Stimulated activated CD4-positive, alpha-beta T cell treated with anti-CD3 and anti-CD28 coated beads, Interleukin-2, amount 100 ng/mL, for 4 hours (primary cell): ENCODE measurements at places on chromosomes 11 and 22.

- no peak for DNase-seq
These were observed 109.3 kb downstream of the FBXO7 start for GRCh38 chr22:32583921-32584335.

DNA sequence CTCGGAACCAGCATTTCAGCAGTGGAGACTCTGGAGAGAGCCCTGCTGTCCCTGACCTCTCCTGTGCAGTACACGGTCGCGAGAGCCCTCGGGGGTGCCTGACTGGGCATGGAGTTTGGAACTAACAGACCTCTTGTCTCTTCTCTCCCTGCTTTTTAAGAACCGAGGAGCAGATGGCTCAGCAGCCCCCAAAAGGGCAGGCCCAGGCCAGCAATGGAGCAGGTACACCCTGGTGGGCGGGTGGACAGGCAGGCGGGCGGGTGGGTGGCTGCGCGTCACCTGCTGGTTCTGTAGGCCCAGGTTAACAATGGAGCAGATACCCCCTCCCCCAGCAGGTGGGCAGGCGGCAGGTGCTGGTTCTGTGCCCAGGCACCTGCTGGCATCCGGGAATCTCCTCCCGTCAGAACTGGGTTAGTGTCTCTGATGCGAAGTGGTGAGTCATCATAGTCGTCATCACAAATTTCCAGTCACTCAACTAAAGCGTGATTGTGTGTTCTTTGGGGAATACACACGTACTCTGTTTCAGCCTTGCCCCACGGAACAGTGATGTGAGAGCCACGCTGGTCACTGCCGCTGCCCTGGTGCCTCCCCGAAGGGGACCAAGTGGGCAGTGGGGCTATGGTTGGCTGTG, 41.1 kb downstream of the GRAMD4 start:
- DNase-seq: peak; percentile 59

GRCh38 chr11:4393858-4394223, 339 bp upstream of the TRIM21 start:
- DNase-seq: no peak

DNA sequence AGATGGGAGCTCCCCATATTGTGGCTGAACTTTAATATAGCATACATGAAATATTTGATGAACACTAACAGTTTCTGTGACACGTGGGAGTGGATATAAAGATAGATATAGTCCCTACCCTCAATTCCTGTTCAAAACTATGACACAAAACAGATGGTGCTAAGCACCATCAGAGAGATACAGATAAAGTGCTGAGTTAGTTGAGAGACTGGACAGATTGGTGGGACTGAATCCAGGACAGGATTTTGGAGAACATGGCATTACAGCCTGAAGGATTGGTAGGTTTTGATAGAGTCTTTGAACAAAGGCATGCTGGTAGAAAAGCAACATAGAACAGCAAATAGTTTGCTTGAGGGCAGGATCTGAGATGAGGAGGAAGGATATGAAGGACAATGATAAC, 215.1 kb upstream of the SORL1-AS1 start:
- DNase-seq: no peak

DNA sequence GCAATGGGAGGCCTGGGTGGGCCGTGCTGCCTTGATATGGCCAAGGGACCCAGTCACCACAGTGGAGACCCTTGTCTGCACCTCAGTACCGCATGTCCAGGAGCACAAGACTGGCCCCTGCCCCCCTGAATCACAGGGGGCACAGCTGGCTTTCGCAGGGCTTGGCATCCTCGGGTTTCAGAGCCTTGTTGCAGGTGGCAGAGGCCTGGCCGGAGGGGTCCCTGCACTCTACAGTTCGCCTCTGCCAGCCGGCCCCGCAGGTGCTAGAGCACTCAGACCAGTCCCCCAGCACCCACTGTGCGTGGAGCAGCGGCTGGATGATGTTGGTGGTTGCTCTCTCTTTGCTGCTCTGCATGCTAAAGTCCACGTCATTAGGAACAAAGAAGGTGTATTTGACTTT, 23.0 kb downstream of the ADAMTS8 start:
- no peak for DNase-seq

DNA sequence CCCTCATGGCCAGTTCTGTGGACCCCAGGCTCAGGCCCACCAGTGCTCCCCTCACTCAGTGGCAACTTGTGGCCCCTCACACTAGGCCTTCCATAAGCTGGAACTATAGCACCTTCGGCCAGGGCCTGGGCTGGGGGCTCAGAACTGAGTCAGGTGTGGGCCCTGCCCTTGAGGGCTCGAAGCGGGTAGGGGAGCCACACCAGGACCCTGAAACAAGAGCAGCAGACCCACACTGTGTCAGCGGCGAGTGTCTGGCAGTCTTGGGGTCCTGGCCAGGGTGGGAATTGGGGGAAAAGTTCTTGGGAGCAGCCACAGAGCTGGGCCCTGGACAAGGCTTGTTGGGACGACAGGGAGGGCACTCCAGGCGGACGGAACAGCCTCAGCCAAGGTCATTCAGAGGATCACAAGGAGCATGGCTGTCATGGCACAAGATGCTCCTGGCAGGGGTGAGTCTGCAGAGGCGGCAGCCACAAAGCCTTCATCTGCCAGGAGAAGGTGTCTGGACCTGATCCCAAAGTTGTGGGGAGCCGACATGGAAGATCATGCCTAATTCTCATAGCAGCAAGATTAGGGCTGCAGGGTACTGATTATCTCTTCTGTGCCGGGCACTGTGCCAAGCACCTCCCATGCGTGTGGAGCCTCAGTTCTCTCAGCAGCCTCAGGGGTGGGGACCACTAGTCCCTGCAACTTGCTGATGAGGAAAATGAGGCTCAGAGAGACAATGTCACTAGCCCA, 50.7 kb downstream of the SHISAL1 start:
- no peak for DNase-seq

DNA sequence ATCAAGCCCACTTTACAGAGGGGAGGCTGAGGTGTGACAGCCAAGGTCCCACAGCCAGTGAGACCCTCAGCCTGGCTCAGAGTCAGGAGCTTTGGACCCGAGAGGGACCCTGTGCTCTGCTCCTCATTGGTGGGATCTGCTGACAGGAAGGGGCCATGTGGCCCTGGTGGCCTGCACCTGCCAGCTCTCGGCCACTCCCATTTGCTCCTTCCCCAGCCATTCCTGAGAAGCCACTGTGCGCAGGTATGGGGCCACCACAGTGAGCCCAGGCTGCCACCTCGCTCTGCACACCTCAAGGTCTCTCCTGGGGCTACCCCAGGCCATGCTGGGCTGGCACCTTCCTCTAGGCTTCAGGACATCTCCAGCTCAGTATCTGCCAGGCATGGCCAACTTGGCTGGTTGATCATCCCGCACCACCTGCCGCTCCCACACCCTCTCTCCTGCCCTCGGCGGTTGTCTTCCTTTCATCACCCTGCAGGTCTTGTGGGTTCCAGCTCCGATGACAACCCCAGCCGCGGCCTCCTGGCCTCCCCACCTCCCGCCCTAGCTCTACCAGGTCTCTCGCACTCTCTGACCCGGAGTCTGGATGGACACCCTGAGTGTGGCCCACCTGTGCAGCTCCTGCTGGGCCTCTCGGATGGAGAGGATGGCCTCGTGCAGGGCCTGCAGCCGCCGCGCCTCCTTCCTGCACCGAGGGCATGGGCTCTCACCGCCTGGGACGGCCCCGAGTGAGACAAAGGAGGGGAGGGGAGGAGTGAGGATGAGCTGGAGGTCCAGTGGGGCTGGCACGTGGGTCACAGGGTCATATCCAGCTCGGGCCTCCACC, 32.2 kb upstream of the CARS1 start:
- DNase-seq: no peak

- DNase-seq: peak; percentile 81
These were observed 1.0 kb upstream of the PPP6R2 start for GRCh38 chr22:50341977-50342650.

- no peak for DNase-seq
These were observed 83.1 kb downstream of the SHANK2 start for GRCh38 chr11:71169313-71169712.

GRCh38 chr22:28373831-28374230, 305.8 kb downstream of the TTC28 start:
- DNase-seq: no peak

GRCh38 chr11:10969387-10969786, 111.5 kb upstream of the ZBED5 start:
- no peak for DNase-seq

DNA sequence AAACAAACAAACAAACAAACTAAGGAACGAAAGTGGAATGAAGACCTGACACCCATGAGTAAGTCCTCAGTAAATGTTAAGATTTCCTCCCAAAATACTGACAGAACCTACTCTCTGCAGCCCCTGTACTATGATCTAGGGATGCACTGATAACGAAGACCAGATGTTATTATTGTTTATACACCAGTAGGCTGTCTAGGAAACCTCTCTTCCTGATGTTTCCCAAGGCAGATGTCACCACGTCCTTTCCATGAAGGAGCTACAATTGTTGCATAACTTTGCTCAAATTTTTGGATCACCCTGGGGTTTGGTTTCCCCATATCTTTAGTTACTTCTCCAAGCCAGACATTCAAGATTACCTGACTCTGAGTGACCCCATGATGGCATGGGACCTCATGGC, 340.7 kb downstream of the MIAT start:
- DNase-seq: no peak

DNA sequence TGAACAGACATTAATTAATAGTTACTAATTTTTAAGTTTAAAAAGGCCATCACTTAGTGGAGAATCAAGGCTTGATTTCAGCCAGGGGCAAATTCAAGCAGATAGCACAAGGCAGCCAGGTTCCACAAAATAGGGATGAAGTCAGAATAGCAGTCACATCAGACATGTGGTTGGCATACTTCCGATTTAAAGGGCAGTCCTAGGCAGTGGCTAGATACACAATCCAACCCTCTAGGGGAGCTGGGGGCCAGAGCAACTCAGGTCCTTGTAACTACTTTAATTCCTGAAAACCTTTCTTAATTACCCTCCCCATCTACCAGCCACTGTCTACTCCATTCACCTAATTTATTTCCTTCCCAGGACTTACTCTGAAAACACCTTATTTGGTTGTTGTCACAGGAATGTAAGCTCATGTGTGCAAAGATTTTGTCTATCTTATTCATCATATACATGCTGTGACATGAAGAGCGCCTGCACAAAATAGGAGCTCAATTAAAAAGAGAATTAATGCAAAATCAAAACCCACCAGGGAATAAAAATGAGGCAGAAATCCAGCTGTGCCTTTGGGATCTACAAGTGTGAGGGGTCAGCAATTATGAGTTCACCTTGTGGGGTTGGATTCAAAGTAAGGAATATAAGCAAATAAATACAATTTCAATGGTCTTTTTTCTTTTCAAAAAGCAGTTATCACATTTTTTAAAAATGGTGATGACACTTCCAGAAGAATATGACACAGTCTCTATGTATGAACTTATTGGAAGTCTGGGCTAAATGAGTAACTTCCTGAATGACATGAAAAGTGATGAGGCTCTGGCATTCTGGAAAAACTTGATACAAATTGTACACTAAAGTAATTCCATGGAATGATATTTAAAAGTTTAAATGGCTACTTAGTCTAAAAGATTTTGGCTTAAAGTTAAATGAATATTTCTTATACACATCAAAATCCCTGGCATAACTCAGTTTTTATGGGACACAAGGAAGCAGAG, 53.8 kb downstream of the COPB1 start:
- no peak for DNase-seq

- no peak for DNase-seq
These were observed 31.9 kb downstream of the FBLN1 start for GRCh38 chr22:45534339-45535192.

GRCh38 chr11:74170694-74171629, at the start of the genes C2CD3 and PPME1:
Gene C2CD3 (minus strand): TSS chr11:74171002. CDS start chr11:74170792, 210 bp downstream.
Gene PPME1 (plus strand): TSS chr11:74171289. CDS start chr11:74171422, 133 bp downstream.
- peak; percentile 97 for DNase-seq

- no peak for DNase-seq
These were observed 9.8 kb downstream of the TRAF6 start for GRCh38 chr11:36500315-36500721.

DNA sequence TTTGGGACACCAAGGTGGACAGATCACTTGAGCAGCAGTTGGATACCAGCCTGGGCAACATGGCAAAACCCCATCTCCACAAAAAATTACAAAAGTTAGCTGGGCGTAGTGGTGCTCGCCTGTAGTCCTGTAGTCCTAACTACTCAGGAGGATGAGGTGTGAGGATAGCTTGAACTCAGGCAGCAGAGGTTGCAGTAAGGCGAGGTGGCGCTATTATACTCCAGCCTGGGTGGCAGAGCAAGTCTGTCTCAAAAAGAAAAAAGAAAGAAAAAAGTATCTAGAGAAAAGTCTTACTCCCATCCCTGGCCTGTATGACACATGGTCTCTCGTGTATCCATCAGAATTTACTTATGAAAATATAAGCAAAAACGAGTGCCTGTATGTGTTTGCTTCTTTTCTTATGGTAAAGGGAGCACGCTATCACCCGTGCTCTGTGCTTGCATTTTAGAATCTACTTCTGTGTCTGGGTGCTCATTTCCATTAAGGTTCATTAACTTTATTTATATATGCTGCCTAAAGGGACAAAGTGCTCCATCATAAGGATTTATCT, 15.4 kb upstream of the CPT1A start:
- no peak for DNase-seq

DNA sequence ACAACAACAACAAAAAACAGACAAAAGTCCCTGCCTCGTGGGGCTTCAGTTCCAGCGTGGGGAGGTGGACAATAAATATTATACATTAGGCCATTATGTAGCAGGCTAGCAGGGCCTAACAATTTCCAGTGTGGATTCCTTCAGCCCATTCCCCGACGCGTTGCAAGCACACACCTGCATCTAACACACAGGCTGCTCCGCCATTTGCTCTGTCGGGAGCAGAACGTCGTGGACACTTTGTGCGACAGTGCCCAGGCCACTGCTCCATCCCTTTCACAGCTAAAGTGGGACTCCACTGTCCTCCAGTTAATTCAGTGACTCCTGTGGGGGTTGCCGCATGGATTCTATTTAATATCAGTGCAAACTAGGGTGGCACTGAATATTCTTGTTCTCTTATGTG, 10.9 kb upstream of the FGF3 start:
- DNase-seq: no peak

DNA sequence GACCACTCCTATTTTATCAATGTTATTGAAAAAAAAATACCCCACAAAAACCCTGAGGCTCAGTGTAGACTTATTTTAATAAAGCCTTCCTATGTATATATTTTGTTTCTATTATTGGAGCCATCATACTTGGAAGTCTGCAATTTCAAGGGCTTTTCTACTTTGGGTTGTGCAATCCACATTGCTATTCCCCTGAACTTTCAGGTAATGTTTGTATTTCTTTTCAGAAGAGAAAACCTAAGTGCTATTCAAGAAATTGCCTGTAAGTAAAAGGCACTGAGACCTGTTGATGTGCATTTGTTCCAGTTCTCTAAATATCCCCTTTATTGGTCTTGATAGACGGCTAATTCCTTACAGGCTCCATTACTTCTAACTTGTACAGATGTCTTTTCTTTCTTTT, 280.7 kb upstream of the RAG2 start:
- DNase-seq: no peak
